ENCODE measurements at places on chromosomes 11 and 22. TPM values are rescaled to one million over a fixed set of nuclear protein-coding genes. Genes with fewer than 3 reads are reported as not detected.

LDHAL6A gene
- total RNA-seq: not detected

OR51B2 gene
- total RNA-seq: not detected

KCNJ5 gene
- total RNA-seq: not detected

MYOD1 gene
- 0.51 TPM for total RNA-seq

SMCO4 gene
- 26.5 TPM for total RNA-seq

MRGPRX4 gene
- not detected for total RNA-seq

LAYN gene
- 18.3 TPM for total RNA-seq

APOL5 gene
- total RNA-seq: not detected

FIBP gene
- 160 TPM for total RNA-seq

UBE2L6 gene
- total RNA-seq: 67.3 TPM

PGA4 gene
- total RNA-seq: not detected

TMEM45B gene
- total RNA-seq: 0.12 TPM

RTN4R gene
- total RNA-seq: 1.2 TPM

FOLR1 gene
- total RNA-seq: not detected

ABCG4 gene
- total RNA-seq: not detected

TTC12 gene
- 10.0 TPM for total RNA-seq

TECTA gene
- 0.26 TPM for total RNA-seq

OR9I1 gene
- total RNA-seq: not detected

MMP13 gene
- not detected for total RNA-seq

MS4A1 gene
- not detected for total RNA-seq

APOBEC3A gene
- not detected for total RNA-seq

CDC42EP1 gene
- total RNA-seq: 118 TPM

CDON gene
- total RNA-seq: 81.3 TPM

OR51A7 gene
- not detected for total RNA-seq

FGF4 gene
- total RNA-seq: not detected

HBG2 gene
- total RNA-seq: not detected

Data from pericardium fibroblast (primary cell).